ENCODE measurements at places on chromosomes 16 and 17.

DNA sequence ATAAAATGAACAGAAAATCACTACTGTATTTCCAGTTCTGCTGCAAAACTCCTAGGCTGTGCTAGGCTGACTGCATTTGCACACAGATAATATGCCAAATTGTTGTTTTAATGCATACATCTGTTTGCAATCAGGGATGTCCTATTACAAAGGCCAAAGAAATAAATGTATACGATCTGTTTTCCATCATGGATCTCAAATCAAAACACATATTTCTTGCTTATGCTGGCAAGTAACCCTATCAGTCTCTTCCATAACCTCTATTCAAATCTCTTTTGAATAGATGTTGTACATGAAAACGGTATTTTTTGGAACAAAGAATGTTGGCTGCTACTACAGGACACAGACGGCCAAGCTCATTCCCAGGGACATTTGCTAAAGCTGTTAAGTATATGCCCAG, 56.6 kb downstream of the DUSP14 start:
- DNase-seq: no peak

- no peak for DNase-seq
Measured at GRCh38 chr16:87457061-87457611, 35.7 kb downstream of the ZCCHC14 start.

DNA sequence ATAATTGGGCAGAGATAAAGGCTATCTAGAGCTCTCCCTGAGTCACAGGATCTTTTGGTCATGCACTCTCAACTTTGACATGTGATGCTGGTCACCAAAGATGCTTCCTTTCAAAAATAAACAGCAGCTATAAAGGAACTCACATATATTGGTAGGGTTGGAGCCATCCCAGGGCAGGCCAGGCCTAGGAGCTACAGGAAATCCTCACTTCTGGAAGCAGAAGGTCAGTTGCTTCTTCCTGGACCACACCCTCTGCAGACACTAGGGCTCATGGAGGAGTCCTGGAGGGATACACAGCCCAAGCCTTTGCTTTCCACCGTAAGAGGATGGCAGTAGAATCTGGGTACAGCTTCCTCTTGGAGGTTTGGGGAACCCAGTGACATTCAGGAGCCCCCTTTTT, 24.6 kb downstream of the SOST start:
- DNase-seq: no peak

GRCh38 chr17:47281216-47281615, 27.6 kb downstream of the ITGB3 start:
- DNase-seq: no peak

GRCh38 chr16:3118204-3118790, 5.9 kb downstream of the ZNF205 start:
- DNase-seq: no peak

Measured in Right ventricle myocardium inferior (tissue), 1 donor.